Kidney (tissue), 22 donors: ENCODE measurements at places on chromosomes 5 and 9. TPM values are rescaled to one million over a fixed set of nuclear protein-coding genes. Genes with fewer than 3 reads are reported as not detected.

- DNase-seq, result no peak
Measured at GRCh38 chr5:38383701-38384100, 125.3 kb downstream of the EGFLAM start.

GRCh38 chr9:124218987-124219461 is 38.7 kb upstream of the NEK6 start:
- no peak for DNase-seq

DNA sequence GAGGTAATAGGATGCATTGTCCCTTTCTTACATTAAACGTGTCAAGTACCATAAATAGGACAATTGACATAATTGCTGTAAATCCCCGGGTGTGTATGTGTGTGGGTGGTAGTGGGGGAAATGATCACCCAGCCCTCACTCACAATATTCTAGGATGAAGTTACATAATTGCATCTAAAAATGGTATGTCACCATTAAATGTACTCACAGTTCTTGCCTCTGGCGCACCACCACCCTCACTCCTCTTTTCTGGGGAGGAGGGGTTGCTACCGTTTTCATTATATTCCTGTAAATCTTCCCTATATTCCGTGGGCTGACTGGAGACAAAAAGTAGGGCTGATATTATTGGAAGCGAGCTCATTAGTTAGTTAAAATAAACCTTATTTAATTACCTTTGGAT is 563.8 kb downstream of the TLR4 start:
- no peak for DNase-seq

- no peak for DNase-seq
Measured at GRCh38 chr5:40630126-40630525, 49.6 kb upstream of the PTGER4 start.

GRCh38 chr5:35698047-35698808 is 80.6 kb downstream of the SPEF2 start:
- no peak for DNase-seq

Gene WNT8A
- not detected for total RNA-seq

DNA sequence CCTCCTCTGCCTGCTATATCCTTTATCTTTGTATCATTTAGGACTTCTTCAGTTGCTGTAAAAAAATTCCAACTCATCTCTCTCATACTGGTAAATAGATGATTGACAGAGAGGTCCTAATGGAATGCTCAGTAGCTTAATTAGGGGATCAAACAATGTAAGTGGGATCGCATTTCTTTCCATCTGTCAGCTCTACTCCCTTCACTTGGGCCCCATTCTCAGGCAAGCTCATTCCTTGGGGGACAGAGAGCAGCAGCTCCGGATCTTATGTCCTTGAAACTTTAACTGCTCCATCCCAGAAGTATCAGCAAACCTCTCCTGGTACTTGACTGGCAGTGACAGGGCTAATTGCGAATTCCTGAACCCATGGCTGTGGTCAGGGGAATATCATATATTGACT is 146.7 kb downstream of the YTHDC2 start:
- DNase-seq, result peak; percentile 29

Gene SPATA6L
- 15.1 TPM for total RNA-seq

GRCh38 chr5:5483880-5484598 is 61.6 kb downstream of the ICE1 start:
- DNase-seq, result no peak
